ENCODE measurements at places on chromosomes 2 and 18. TPM values are rescaled to one million over a fixed set of nuclear protein-coding genes. Genes with fewer than 3 reads are reported as not detected.

DNA sequence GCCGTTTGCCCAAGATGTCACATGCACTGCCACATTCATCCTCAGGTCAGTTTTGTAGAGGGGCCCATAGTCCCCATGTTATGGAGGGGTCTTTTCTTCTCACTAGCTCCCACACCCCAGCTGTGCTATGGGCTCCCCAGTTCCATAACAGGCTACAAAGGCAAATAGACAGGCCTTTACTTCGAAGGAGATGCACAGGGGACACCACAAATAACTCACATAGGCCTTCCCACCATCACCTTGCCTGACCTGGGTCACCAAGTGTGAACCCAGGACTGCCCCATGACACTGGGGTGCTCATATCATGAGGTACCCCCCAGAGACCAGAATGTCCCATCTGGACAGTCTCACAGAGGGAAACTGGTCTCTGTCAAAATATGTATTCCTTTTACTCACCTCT is 15.0 kb upstream of the INO80C start:
- DNase-seq: no peak

DNA sequence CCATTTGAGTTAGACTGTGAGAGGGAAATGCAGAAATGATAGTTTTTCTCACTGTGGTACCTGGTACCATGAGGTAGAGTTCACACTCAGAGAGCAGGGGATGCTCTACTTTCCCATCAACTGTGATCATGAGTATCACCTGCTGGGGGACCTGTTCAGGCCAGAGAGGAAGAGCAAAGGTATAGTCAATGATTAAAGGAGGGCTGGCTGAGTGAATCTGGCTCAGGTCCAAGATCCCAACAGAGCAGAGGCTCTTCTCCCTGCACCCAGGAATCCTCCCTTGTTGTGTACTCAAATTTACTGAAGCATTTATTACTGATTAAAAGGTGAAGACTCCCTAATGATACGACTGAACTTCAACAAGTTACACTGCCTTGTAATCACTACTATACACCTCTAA is 104.6 kb upstream of the CHRNA1 start:
- DNase-seq: no peak

DNA sequence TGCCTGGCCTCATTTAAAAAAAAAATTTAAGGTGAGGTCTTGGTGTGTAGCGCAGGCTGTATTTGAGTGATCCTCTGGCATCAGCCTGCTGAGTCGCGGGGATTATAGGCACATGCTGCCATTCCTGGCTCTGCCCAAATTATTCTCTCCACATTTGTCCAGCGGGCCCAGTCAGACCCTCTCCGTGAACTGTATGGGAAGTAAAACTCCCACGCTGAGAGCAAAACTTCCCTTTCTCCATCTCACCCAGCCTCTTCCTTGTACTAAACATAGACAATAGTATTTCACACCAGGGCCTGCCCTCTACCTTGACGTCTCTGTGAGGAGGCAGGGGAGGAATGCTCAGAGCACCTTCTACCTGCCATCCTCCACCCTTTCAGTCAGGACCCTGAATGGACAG is 37.0 kb downstream of the EIF4E2 start:
- no peak for DNase-seq

- DNase-seq: no peak
These were observed 74.2 kb downstream of the TNFRSF11A start for GRCh38 chr18:62399276-62399675.

DNA sequence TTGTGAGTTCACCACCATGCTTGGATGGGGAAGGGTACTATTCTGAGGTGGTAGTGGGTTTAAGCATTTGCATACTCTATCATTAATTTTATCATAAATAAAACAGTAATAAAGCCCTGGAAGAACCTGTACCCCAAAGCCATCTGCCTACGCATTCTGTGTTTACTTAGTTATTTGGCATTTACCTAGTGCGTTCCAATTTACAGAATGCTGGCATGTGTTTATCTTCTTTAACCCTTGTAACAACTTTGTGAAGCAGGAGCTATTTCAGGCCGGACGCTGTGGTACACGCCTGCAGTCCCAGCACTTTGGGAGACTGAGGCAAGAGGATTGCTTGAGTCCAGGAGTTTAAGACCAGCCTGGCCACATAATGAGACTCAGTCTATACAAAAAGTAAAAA is 17.8 kb upstream of the ODC1 start:
- no peak for DNase-seq

- DNase-seq: no peak
These were observed 481.6 kb downstream of the EIPR1 start for GRCh38 chr2:2896011-2896410.

- no peak for DNase-seq
These were observed 103.9 kb upstream of the TEKT4 start for GRCh38 chr2:94767336-94767735.

SERPINB10 gene
- total RNA-seq: not detected

CMPK2 gene
- 5.3 TPM for total RNA-seq
